ENCODE measurements at places on chromosomes 7 and 10.

GRCh38 chr7:73520673-73521635 is 1.1 kb downstream of the BAZ1B start:
- DNase-seq = no peak

DNA sequence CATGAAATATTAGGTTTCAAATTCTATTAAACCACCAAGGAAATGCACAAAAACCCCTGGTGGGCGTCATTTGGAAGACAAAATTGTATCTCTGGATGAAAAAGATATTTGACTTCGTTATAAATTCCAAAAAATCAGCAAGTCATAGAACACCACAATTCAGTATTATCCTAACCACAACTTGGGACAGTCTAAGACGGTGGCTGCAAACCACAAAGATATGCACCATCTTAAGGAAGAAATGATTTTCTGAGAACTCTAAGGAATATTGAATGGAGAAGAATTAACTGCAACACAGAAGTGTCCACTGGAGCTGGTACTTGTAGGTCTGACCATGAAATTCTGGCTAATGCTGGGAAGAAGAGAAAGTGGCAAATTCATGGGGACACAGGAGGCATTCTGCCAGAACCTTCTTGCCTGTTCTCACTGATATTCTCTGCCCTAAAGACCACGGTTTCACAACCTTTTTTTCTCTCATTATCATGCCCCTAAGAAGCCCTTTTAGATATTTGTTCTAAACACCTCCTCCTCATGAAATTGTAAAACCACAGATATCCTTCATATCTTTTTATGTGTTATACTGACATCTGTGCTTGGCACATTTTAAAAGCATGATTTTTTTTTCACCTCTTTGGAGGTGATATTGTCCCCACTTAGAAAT is 92.9 kb downstream of the SFMBT2 start:
- DNase-seq = no peak

DNA sequence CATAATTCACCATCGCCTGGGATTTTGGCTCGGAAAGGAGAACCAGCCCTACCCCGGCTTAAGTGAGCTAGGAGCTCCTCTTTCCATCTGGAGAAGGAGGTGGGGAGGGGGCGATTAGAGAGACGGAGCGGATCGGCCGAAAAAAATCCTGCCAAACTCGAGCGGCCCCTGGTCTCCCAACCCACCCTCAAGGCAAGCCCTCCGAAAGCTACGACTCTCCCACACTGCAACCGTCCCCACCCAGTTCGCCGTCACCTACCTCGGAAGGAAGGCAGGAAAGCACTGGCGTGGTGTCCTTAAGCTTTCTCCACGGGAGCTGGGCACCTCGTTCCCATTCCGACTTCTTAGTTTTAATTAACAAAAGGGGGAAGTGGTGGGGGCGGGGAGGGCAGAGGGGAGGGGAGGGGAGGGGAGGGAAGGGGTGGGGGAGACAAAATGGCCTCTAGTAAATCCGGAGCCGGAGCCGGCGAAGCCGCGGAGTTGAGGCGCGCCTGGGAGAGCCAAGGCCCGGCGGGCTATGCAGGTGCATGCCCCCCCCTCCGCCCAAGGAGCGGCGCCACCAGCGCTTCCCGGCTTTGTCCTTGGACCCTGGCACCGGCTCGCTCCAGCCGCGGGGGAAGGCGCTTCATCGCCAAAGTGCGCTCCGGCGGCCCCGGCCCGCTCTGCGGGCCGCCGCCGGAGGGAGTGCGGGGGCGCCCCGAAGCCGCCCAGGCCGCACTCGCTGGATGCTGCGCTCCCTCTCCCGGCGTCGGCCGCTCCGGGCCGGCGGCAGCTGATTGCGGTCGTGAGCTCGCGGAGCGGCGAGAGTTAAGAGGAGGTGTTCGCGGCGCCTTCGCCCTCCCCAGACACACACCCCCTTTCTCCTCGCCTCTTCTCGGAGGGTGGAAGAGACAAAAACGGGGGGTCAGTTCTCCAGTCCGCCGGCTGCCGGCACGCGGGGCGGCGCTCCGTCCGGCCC is at the start of gene LRRC4:
Gene LRRC4 (minus strand): TSS at position 784 of the 958 bp plus-strand sequence. CDS start 797 bp downstream, outside the sequence.
- peak; percentile 43 for DNase-seq

DNA sequence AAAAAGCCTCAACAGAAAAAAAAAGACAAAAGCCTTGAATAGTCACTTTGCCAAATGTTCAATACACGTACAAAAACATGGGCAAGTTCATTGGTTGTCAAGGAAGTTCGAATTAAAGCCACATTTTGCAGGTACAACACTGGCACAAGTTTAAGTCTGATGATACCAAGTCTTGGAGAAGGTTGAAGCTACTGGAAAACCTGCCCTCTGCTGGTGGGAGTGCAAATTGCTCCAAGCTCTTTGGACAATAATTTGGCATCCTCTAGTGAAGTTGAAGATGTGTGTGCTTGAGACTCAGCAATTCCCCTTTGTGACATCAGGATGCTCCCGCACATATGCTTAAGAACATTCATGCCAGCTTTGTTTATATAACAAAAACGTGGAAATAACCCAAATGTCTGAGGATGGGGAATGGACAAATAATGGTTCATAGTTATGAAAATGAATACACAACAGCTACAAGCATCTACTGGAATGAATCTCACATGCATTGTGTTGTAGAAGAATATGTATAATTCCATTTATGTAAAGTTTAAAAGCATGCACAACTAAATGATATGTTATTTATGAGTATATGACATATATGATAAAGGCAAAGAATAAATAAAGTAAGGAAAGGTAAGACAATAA is 120.0 kb upstream of the PLPP4 start:
- DNase-seq = peak; percentile 57

- DNase-seq = no peak
Measured at GRCh38 chr10:404991-405390, 269.7 kb downstream of the ZMYND11 start.

DNA sequence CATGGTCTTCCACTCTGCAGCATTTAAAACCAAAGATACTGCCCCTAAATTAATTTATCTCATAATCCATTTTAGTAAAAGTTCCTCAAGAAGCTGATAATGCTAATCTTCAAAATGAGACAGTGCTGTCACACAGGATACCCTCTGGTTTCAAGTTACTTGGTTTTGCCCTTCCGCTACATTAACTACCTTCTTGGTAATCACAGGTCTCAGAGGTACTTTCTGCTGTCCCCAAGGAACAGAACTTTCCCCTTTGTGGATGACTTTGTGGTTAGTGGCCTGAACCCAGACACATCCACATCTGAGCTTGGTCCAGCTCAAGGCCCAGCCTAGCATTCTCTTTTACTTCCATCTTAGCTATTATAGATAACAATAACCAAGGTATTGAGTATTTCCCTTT is 88.8 kb upstream of the TMEM26 start:
- no peak for DNase-seq

DNA sequence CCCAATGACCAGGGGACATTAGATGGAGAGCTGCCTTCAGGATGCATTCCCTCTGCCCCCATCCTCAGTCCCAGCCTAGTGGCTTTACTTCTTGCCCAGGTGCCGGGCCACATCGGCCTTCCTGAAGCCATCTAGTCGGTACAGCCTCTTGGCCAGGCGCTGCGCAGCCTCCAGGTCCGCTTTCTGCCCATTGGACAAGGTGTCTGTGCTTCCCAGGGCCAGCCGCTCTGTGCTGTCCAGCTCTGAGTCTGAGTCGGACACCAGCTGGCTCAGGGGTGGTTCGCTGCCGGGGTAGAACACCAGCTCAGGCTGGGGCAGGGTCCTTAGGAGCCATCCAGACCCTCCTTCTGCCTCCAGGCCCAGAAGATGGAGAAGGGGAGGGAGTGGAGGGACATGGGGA is 6.3 kb downstream of the PSD start:
- no peak for DNase-seq

DNA sequence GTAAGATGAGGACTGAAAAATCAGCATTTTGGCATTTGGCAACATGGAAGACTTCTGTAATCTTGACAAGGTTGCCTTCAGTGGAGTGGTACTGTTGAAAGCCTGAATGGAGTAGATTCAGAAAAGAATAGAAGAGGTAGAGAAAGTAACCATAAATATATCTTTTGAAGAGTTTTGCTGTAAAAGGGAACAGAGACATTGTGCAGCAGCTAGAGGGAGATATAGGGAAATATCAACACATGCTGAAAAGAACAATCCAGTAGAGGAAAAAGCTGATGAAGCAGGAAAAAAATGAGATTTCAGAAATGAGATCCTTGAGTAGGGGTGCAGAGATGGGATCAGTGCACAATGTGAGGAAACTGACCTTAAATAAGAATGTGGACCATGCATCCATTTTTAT is 60.0 kb downstream of the RAPGEF5 start:
- DNase-seq = no peak

GRCh38 chr7:150877536-150877935 is 25.2 kb downstream of the AOC1 start:
- no peak for DNase-seq

DNA sequence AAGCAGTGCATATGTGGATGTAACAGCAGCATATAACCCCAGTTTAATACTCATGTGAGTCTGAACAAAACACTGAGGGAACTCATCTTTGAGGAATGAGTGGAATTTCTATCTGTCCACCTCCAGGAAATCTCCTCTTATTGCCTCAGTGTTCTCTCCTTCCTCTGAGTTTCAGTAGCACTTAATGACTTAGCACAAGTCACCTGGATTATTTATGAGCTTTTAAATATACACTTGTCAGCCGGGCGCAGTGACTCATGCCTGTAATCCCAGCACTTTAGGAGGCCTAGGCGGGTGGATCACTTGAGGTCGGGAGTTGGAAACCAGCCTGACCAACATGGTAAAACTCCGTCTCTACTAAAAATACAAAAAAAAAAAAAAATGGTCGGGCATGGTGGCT is 4.3 kb downstream of the LRRC20 start:
- DNase-seq = no peak

- DNase-seq = no peak
Measured at GRCh38 chr7:111827863-111828504, 265.7 kb upstream of the IMMP2L start.

GRCh38 chr10:91590904-91591796 is 41.7 kb downstream of the PPP1R3C start:
- no peak for DNase-seq

GRCh38 chr7:39613577-39613976 is 9.8 kb upstream of the RALA start:
- DNase-seq = no peak

DNA sequence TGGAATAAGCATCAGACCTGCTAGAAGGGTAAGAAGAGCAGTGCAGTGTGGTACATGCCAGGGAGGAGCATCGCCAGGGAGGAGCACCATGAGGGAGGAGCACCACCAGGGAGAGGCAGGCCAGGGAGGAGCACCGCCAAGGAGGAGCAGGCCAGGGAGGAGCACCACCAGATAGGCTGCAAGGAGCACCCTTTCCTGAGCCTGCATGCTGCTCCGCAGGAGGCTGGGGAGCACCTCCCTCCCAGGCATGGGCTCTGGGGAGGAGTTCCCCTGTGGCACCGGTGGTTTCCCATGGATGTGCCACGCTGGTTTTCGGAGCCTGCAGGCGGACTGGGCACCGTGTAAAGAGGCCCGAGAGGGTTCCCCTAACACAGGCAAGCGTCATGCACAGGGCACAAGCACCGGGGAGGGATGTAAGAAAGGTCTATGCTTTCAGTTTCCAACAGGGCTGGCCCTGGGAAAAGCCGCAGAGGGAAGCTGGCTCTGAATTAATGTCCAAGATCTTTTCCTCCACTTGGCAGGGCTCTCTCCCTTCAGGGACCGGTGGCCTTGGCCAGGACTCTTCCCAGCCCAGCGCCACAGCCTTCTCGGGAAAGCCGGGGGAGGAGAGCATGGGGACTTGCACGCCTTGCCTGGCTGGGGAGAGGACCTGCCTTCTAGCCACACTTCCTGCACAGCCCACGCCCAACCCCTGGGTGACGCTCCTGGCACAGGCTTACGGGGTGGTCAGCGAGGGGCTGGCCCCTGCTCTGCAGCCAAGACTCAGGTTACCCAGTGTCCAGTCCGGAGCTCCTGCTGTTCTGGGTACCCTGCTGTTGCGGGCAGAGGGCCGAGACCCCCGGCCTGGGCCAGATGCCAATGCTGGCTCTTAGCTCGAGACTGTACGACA is 11.5 kb upstream of the GPER1 start:
- no peak for DNase-seq

GRCh38 chr7:130841416-130841815 is 107.4 kb upstream of the KLF14 start:
- DNase-seq = peak; percentile 34

DNA sequence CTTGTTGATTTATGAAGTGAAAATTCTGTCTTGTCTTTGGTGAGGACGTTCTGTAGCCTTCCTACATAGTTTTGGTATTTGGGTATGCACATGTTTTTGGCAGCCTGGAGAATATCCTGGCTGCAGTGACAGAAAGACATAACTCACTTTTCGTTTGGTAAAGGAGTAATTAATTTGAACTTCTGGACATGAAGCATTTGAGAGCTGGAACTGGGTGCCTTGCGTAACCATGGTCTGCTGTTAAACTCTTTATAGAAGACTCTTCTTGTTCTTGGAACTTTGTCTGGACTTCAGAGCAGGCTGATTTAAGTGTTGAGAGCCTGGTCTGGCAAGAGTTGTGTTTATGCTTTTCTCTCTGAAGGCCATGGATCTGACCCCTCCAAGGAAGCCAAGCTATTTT is 231.3 kb downstream of the LRMDA start:
- DNase-seq = no peak

DNA sequence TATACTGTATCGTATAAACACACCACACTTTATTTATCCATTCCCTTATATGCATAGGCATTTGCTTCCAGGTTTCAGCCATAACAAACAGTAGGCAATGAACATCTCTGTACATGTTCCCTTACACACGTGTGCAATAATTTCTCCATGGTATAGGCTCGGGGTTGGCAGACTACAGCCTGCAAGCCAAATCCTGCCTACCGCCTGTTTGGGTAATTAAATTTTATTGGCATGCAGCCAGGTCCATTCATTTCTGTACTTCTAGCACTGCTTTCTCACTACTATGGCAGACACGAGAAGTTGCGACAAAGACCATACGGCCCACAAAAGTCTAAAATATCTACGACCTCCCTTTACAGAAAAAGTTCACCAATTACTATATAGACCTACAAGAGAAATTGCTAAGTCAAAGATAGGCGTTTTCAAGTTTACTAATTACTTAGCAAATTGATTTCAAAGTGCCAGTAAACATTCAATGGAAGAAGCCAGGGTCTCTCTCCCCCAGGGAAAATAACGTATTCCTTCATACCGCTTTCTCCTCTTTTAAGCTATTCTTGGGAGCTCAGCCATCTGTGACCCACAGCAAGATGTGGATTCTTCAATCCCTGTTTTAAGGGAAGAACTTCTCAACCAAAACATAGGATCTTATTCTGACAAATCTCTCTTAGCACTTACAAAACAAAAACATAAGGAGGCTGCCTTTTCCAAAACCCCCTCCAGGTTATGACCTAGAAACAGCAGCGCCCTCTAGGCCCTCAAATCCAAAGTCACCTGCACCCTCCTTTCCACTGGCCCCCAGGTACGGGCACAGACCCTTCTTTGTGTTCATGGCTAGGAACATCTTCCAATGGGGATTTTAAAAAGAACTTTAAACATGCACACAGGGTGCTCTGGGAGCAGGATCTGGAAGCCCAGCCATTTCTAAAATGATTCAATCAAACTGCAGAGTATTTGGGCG is 100.5 kb downstream of the FGFR2 start:
- no peak for DNase-seq

DNA sequence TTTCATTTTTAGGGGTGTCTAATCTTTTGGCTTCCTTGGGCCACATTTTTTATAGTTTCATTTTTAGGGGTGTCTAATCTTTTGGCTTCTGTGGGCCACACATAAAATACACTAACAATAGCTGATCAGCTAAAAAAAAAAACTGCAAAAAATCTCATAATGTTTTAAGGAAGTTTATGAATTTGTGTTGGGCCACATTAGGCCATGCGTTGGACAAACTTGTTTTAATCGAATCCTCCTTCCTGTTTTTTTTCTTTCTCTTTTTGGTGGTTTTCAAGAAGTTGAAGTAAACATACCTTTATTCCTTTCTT is 37.4 kb downstream of the ZNRF2 start:
- no peak for DNase-seq

- DNase-seq = no peak
Measured at GRCh38 chr7:55449205-55449991, 84.3 kb downstream of the LANCL2 start.
